ENCODE measurements at places on chromosomes 2 and 18.

DNA sequence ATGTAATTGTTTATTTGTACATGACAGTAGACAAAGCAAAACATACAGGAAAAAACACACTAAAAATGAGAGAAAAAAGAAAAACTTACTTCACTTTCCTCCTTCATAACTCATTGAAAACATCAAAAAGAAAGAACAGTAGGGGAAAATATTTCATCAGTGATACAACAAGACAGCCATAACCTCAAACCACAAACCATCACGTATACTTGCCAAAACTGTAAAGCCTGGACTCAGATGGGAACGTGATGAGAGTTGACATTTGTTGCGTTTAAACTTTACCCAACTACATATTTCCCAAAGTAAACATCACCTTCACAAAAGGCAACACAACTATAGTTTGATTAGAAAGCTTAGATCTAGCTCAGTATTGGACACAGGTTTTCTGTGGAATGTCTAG is 278.2 kb upstream of the COL3A1 start:
- peak; percentile 79 for DNase-seq

DNA sequence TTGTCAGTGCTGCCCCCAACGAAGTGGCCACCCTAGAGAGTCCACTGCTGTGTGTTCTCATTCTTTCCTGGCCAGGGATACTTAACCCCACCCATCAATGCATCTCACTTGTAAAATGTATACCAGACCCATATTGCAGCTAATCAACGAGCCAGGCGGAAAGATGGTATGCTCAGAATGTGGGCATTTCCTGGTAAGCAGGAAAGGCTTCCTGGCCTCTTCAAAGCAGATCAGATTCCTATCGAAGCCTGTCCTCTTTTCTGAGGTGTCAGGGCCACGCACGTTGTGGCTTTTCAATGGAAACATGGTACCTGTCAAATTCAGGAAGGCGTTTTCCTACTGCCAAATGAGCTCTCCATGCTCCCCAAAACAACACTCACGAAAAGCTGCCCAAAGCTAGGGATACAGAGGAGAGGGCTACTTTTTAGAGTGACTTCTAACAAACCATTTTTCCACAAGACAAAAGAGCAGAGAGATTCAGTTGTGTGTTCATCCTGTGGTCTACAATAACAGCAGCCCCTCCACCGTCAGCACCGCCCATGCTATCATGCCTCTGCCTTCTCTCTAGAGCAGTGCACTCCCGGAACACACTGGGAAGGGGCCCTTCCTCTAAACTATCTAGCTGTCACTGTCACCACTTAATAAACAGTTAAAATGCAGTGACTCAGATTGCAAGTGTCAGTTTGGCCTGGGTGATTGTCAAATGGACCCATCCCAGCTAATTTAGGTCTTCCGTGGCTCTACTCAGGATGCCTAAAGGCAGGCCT is 535.1 kb downstream of the RNF144A start:
- DNase-seq = peak; percentile 10

GRCh38 chr2:159941729-159942128 is 120.7 kb downstream of the PLA2R1 start:
- DNase-seq = no peak

- no peak for DNase-seq
Observed at GRCh38 chr2:122213312-122213711, 457.9 kb downstream of the TSN start.

DNA sequence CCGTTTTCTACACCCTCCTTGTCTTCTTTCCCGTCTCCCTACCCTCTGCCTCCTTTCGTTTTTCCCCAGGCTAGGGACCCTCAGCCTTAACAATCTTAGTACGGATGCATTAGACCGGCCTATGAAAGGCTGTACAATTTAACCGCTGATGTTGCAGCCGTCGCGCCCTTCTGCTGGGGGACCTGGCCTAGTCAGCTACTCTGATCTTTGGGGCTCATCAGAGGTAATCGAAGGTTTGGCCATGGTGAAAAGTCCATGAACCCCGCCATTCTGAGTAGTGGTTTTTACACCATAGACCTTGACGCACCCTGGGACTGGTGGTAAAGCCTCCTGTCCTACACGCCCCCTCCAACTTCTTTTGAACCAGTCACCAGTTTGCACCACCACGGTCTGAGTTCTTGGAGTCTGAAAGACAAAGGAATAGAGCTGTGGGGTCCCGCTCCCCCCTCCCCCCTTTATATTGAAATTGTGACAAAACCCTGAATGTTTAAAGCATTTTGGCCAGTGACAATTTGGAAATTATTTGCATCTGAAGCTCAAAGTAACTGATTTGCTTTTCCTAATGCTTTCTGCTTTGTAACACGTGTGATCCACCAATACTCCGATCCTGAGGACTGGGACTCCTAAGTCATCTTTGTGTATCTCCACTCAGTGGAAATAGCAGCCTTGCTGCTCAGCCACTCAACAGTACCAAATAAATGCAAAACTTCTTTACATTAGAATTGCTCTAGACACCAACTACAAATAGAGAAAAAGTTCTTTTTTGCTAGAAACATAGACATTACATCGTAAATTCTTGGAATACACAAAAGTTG is 642 bp upstream of the SRSF7 start:
- no peak for DNase-seq

- no peak for DNase-seq
Observed at GRCh38 chr2:127610561-127610960, 35.4 kb upstream of the GPR17 start.

DNA sequence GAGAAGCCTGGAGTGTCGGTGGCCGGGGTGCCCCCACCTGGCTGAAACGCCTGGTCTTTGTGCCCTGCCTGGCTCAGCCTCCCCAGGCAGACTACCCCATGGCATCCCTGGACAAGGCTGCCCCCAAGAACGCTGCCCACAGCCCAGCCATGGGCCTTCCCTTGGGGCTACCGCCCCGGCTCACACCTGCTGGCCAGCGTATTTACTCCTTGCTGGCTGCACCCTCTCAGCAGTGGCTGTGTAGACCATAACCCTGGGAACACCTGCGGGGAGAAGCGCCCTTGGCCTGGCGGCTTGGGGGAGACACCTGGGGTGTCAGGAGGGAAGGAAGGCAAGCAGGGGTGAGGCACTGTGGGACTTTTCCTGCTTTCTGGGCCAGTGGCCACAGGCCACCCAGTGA is 17.3 kb downstream of the CAPN10 start:
- DNase-seq = no peak

- DNase-seq = peak; percentile 63
Observed at GRCh38 chr2:174597345-174598047, at the start of gene WIPF1. Gene WIPF1 (minus strand): TSS chr2:174597804. CDS start chr2:174585573, 12,231 bp downstream.

DNA sequence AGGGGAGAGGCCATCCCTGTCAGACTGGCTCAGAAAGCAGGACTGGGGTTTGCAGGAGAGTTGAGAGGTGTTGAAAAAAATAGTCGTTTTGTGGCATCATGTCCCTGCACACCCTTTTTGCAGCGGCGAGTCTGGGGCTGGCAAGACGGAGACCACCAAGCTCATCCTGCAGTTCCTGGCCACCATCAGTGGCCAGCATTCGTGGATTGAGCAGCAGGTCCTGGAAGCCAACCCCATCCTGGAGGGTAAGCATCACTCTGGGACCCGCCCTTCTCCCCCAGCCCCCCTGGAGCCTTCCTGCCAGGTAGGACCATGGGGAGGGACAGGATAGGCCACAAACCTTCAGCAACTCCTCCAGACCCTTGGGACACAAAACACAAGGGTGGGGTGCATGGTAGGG is 34.2 kb downstream of the MYO7B start:
- no peak for DNase-seq

GRCh38 chr2:105139556-105140239 is 101.8 kb downstream of the MRPS9 start:
- DNase-seq = no peak

- no peak for DNase-seq
Observed at GRCh38 chr2:118644190-118644589, 203.3 kb downstream of the EN1 start.

- no peak for DNase-seq
Observed at GRCh38 chr2:137925599-137925998, 38.7 kb upstream of the HNMT start.

- no peak for DNase-seq
Observed at GRCh38 chr18:78780719-78781600, 198.7 kb upstream of the SALL3 start.

DNA sequence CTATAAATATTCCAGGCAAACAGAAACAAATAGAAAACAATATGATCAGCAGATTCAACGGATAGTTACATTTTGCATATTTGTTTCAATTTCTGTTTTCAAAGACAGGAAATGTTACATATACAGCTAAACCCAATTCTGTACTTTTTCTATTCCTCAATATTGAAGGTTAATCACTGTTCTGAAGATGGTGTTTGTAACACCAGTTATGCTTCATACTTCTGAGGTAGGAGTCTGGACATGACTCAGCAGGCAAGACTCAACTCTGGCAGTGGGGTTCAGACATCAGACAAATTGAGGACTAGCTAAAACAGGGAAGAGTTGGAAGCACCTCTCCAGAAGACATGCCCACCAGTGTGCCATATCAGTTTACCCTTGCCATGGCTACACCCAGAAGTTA is 16.6 kb downstream of the SERPINB13 start:
- peak; percentile 13 for DNase-seq

GRCh38 chr2:198371921-198372543 is 567.6 kb downstream of the PLCL1 start:
- DNase-seq = peak; percentile 56

DNA sequence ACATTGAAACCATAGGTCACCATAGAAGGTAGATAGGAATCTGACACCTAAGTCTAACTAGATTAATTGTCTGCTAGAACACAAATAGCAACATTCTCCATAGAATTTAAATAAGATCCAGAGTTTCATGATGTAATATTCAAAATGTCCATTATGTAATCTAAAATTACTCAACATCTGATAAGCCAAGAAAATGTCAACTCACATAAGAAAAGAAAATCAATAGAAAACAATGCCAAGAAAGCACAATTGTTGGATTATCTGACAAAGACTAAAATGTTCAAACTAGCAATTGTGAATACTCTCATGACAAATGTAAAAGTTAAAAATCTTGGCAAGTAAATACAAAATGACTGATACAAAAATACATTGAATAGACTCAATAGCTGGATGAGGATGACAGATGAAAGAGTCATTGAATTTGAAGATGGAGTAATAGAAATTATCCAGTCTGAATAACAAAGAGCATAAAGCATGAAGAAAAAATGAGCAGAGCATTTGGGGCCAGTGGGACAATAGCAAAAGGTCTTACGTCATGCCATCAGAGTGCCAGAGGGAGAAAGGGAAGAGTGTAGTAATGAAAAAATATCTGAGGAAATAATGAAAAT is 358.6 kb downstream of the METTL4 start:
- DNase-seq = no peak

- DNase-seq = no peak
Observed at GRCh38 chr18:51383116-51383515, 185.6 kb upstream of the MEX3C start.

GRCh38 chr18:24022161-24022560 is 7.6 kb downstream of the TTC39C start:
- peak; percentile 51 for DNase-seq

GRCh38 chr2:152434395-152435182 is 99.6 kb downstream of the FMNL2 start:
- no peak for DNase-seq

- no peak for DNase-seq
Observed at GRCh38 chr2:198852248-198852647, 605.5 kb downstream of the SATB2 start.

GRCh38 chr2:169393068-169393590 is 30.8 kb upstream of the LRP2 start:
- no peak for DNase-seq

- DNase-seq = peak; percentile 40
Observed at GRCh38 chr2:73414696-73415095, 29.1 kb downstream of the ALMS1 start.

DNA sequence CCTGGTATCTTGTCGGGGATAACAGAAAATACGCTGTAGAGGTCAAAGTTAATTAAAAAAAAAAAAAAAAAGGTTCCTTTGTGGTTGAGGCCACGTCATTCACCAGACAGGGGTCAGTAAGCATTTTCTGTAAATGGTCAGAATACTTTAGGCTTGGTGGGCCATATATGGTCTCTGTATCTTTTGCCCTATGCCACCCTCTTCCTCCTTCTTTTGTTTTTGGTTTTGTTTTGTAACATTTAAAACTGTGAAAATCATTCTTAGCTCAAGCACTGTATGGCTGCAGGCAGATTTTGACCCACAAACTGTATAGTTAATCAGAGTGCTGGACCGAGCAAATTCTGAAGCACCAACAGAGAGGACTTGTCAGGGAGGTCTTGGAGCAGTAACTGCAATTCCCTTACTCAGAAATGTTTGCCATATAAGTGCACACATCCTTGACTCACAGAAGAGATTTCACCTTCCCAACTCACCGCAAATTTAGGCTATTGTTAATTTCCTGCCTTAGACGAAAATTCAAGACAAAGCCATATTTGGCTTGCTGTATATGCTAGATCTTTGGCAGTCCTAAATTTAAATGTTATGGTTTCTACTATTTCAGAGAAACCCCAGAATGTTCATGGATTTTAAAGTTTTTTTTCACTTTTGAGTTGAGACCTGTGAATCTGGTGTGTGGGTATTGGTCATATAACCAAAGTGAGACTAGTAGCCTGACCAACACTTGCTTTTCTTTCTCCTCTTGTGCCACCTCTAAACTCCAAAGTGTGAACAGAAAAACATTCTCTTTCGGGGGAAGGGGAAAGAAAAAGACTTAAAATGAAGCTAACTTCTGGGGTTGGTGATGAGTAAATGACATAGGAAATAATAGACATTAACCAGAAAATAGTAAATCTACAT is 65.4 kb downstream of the DOCK10 start:
- no peak for DNase-seq

DNA sequence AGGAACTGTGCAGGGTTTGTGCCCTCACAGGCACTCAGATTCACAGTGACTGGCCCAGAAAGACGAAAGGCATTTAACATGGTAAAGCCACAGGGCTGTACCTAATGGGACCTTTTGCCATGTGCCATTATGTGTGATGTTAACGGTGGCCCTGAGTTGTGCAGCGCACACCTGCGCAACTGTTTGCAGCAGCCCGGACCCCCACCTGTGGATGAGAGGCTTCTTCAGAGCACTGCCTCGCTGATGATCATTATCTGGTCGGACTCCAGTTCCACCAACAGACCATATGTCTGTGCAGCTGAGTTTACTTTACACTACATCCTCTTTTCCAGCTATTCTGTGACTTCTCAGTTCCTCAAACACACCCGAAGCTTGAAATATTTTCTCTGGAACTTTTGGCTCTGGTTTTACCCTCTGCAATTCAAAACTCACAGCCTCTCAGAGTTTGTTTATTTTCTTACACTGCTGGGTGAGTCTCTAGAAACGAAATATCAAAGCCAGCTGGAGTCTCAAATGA is 35.6 kb upstream of the UBE2F start:
- DNase-seq = peak; percentile 59
